Psoas muscle (tissue), 8 donors: ENCODE measurements at places on chromosomes 1 and 21. TPM values are rescaled to one million over a fixed set of nuclear protein-coding genes. Genes with fewer than 3 reads are reported as not detected.

PGBD2 gene
- total RNA-seq = 1.4 TPM

NBPF6 gene
- total RNA-seq = not detected

GRCh38 chr1:247701338-247701737 is 15.1 kb downstream of the OR6F1 start:
- no peak for DNase-seq
- no peaks in the 10 kb centered on the region for H3K36me3 ChIP-seq
- no peak overlapping the region for H3K27ac ChIP-seq
- no peak overlapping the region for H3K4me3 ChIP-seq

GRCh38 chr1:63612564-63612963 is 19.4 kb downstream of the PGM1 start:
- peaks cover 90% of the 10 kb centered on the region for H3K4me1 ChIP-seq
- peak overlapping the region; percentile 68 for H3K27ac ChIP-seq
- H3K27me3 ChIP-seq = no peaks in the 10 kb centered on the region
- peak overlapping the region; percentile 16 for H3K4me3 ChIP-seq

- H3K27ac ChIP-seq = no peak overlapping the region
- H3K27me3 ChIP-seq = no peaks in the 10 kb centered on the region
- no peak for DNase-seq
- H3K4me3 ChIP-seq = no peak overlapping the region
- H3K4me1 ChIP-seq = no peaks in the 10 kb centered on the region
These were observed 90.8 kb downstream of the GTF2B start for GRCh38 chr1:88800382-88801051.

GRCh38 chr1:42165511-42166210 is 1.1 kb upstream of the GUCA2A start:
- H3K36me3 ChIP-seq = no peaks in the 10 kb centered on the region
- no peak overlapping the region for H3K27ac ChIP-seq
- no peak overlapping the region for H3K4me3 ChIP-seq
- no peak for DNase-seq
- no peaks in the 10 kb centered on the region for H3K4me1 ChIP-seq

DNA sequence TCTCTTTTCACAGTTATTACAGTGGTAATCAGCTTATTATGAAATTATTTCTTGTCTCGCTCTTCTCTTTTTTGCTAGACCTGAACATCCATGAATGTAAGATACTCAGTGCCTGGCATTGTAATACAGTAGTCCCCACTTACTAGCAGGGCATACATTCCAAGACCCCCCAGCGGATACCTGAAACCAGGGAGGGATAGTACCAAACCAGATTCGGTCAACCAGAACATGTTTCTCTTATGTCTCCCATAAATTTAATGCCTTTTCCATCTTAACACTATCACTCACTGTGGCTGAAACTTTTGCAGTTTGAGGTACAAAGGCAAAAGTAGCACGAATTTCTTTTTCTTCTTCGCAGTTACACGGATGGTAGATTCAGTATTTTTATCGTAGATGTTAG is 24.6 kb upstream of the B3GALT2 start:
- peaks cover 2% of the 10 kb centered on the region for H3K36me3 ChIP-seq
- H3K27ac ChIP-seq = no peak overlapping the region
- no peaks in the 10 kb centered on the region for H3K27me3 ChIP-seq
- no peak overlapping the region for H3K4me3 ChIP-seq
- no peaks in the 10 kb centered on the region for H3K4me1 ChIP-seq
